ENCODE measurements at places on chromosomes 2 and 18. TPM values are rescaled to one million over a fixed set of nuclear protein-coding genes. Genes with fewer than 3 reads are reported as not detected.

The SEPTIN10 gene
- 152 TPM for total RNA-seq

The HDAC4 gene
- 6.3 TPM for total RNA-seq

The SERPINB2 gene
- total RNA-seq: 6.1 TPM

The INHBB gene
- 3.4 TPM for total RNA-seq

The FOXI3 gene
- total RNA-seq: not detected

The RBFA gene
- total RNA-seq: 28.2 TPM

The ASPRV1 gene
- under 0.01 TPM for total RNA-seq

The NCKAP5 gene
- 0.65 TPM for total RNA-seq
